NT2/D1 (cell line): ENCODE measurements at places on chromosomes 5 and 9.

DNA sequence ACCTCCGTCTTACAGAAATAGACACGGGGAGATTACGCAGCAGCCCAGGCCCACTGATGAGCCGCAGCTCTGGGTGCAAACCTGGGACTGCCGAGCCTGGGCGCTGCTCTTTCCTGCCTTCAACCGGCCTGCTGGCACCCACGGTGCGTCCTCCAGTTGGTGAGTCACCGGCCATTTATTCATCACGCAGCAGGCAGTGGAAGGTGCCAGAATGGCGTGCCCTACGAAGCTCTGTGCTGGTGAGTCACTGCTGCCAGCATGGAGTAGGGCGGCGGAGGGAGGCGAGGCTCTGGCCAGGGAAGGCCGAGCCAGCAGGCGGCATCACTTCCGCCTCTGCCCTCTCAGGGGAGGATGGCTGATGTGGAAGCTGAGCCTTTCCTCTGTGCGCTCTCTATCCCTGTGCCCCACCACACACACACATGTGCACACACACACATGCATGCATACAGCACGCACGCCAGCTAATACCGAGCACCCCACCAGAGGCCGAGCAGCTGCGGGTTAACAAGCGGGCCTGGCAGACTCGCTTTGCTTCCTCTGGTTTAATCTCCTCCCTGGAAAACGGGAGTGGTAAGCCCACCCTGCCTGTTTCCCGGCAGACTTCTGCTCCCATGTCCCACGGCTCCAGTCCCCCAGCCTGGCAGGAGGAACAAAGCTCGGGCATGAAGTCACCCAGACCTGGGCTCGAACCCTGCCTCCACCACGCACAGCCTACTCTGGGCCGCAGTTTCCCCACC lies 39.2 kb downstream of the OLFM1 start:
- no peak for DNase-seq

DNA sequence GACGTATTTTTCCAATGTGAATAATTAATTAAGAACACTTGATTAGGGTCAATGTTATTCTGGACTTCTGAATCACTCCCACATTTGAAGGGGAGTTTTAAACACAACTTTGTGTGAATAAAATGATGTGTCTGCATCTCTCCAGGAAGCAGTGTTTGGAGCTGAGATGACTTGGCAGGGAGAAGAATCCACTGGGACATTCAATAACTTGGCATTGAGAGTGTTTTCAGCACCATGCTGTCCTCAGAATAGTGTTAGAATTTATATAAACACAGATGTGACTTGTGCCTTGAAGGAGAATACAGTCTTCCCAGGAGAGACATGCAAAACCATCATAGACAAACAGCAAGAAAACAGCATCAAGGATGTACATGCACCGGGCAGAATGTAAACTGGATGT lies 32.7 kb upstream of the KCNMB1 start:
- DNase-seq, result no peak

DNA sequence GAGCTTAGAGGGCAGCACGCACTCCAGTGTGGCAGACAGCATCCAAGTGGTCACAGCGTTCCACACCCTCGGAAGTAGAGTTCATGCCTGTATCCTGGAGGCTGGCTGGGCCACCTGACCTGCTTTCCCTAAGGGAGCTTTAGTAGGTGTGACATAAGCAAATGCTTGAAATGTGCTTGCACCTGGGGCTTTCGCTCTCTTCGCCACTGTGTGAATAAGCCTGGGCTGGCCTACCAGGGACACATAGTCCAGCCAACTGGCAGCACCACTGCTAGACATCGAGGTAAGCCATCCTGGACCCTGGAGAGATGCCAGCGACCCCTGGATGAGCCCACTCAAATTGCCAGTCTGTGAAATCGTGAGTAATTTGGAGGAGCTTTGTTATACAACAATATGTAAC lies 24.9 kb upstream of the IRX4 start:
- no peak for DNase-seq

- DNase-seq, result no peak
Observed at GRCh38 chr9:120757026-120757913, 35.9 kb downstream of the FBXW2 start.

DNA sequence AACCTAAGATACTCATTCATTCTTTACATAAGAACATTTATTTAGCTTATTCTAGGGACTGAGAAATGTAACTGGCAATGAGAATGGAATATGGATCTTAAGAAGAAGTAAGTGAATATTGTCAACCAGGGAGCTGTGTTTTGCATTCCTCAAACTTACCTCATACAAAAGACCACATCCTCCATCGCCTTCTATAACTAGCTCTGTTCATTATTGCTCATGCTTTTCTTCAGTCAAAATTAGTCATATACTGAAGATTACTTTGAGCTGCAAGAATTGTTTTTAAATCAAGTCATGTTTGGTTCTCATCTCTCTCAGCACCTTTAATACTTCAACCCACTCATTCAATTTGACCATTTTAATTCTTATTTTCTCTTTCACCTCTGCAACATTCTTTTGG lies 140.3 kb upstream of the RASA1 start:
- DNase-seq, result no peak

- DNase-seq, result no peak
Observed at GRCh38 chr9:86667307-86667706, 280.0 kb downstream of the GAS1 start.

DNA sequence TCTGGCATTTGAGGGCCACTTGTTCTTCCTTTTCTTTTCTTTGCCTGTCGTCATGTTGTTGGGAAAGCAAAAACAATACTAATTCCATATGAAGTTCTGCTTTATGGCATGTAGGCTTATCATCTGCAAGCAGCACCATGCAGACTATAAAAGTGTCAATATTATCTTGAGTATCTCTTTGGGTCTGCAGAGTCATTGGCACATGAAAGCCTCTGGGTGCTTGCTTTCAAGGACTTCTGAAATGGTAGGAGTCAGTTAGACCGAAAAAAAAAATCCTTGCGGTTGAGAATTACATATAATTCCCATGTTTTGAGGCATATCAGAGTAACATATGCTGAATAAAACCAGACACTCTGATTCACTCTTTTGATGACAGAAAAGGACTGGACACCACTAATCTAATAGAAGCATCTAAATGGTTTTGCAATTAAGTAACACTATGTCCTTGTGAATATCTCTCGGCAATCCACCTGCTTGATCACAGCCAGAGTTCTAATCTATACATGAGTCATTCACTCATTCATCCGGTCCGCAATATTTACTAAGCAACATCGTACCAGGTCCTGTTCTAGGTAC lies 44.4 kb downstream of the GNAQ start:
- DNase-seq, result no peak

GRCh38 chr9:86072394-86072877 lies 26.9 kb downstream of the GOLM1 start:
- no peak for DNase-seq

DNA sequence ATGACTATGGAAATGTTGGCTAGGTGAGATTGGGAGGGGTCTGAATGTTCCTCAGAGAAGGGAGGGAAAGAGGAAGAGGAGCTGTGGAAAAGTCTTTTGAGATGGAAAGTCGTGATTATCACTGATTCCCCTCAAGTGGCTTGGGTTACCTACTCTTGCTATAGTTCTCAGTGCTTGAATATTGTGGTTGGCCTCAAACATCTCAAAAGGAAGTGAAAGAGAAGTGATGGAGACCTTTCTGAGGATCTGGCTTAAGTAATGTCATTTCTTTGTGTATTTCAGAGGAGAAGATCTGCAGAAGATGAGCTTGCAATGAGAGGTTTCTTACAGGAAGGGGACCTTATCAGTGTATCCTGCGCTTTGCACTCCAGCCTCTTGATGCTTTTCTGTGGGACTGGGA lies 5.5 kb downstream of the EXOSC2 start:
- no peak for DNase-seq

DNA sequence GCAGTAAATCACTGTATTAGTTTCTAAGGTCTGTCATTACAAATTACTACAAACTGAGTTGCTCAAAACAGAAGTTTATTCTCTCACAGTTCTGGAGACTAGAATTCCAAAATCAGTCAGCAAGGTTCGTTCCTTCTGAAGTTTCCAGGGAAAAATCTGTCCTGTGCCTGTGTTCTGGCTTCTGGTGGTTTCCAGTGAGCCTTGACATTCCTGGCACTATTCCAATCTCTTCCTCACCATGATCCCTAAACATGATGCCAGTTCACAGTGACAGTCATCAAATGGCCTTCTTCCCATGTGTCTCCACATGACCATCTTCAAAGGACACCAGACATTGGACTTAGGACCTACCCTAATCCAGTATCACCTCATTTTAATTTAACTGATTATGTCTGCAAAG lies 351.4 kb downstream of the PLK2 start:
- no peak for DNase-seq

- DNase-seq, result no peak
Observed at GRCh38 chr9:98043915-98044314, 12.6 kb upstream of the NANS start.

- no peak for DNase-seq
Observed at GRCh38 chr5:6542421-6543345, 90.2 kb downstream of the NSUN2 start.

- DNase-seq, result no peak
Observed at GRCh38 chr9:110283751-110284150, 27.4 kb upstream of the TXN start.

- DNase-seq, result no peak
Observed at GRCh38 chr9:22129133-22129532, 120.0 kb upstream of the CDKN2B start.
